Neural progenitor cell (in vitro differentiated cells): ENCODE measurements at places on chromosomes 6 and 20.

GRCh38 chr20:21702553-21703470, 2.7 kb upstream of the PAX1 start:
- peak; percentile 94 for DNase-seq

DNA sequence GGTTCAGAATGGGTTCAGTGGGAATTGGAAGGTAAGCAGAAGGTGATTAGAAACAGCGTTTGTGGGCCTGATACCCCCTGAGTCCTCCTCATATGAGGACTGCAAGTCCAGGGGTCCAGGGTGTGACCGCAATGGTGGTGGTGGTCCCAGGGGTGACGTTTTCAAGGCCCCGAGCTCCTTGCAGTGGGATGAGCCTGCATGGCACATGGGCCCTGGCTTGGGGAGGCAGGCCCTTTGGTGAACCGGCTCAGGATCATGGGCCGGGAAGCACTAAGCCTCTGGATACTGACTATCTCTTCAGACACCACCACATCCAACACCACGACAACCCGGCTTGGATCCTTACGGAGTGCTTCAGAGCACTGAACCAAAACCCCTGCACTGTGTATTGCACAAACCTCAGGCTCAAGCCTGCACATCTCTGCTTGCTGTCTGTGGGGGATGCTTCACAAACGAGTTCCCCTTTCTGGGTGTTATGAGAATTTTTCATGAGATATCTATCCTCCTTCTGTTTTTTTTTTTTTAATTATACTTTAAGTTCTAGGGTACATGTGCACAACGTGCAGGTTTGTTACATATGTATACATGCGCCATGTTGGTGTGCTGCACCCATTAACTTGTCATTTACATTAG, 67.9 kb downstream of the STK35 start:
- no peak for DNase-seq

GRCh38 chr20:58141971-58142842, 86.2 kb downstream of the ANKRD60 start:
- DNase-seq: no peak

DNA sequence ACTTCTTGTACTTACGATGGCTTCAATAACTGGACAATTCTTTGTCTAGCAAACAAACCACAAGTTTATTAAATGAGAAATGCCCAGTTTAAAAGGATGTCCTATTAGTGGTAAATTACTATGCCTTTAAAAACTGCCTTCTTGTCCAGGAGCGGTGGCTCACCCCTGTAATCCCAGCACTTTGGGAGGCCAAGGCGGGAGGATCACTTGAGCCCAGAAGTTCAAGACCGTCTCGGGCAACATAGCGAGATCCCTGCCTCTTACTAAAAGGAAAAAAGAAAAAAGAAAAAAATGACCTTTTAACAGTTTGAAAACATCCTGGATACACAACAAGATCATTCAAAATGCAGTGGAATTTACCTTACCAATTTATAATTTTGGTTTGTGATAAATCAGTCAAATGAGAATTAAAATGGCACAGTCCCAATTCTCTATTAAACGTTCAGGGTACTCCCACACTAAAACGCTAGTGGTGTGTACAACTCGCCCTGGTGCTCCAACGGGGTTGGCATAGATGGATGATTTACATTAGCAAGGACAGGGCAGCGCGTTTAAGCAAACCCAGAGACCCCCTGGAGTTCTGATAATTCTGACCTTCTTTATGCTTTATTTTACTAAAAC, 2.3 kb downstream of the ZBTB2 start:
- DNase-seq: no peak

DNA sequence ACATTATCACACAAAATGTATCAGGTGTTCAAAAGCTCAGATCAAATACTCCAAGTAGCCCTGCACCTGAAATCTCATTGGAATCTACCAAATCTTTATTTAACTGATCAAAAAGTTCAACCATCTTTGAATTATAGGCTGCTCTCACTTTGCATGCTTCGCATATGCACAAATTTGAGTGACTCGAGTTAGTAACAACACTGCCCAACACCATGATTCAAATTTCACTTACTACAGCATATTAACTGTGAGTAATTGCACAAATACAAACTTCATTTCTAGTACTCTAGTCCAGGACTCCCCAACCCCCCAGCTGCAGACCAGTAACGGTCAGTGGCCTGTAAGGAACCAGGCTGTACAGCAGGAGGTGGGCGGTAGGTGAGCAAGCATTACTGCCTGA, 51.1 kb downstream of the WASF1 start:
- no peak for DNase-seq

GRCh38 chr20:39111359-39112177, 149.4 kb downstream of the DHX35 start:
- DNase-seq: no peak

DNA sequence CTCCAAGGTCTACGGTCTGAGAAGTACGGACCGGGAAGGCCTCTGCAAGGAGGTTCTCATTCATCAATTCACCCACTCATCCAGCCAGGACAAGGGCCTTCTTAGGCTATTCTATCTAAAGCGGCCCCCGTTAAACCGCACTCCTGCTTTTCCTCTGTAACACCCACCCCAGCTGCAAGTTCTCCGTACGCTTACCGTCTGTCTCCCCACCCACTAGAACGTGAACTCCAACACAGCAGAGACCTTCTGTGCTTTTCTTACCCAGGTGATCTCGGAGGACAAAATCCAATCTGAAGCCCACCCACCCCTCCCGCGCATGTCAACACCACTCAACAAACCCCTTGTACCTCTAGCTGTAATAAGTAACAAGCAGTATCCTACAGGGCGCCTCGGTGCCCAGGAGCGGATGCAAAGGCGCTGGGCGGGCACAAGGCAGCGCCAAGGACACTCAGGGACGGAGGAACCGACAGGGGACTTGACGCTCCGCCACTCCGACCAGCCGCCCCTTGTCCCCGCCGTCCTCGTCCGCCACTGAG, 351 bp downstream of the AURKA start:
- DNase-seq: no peak

DNA sequence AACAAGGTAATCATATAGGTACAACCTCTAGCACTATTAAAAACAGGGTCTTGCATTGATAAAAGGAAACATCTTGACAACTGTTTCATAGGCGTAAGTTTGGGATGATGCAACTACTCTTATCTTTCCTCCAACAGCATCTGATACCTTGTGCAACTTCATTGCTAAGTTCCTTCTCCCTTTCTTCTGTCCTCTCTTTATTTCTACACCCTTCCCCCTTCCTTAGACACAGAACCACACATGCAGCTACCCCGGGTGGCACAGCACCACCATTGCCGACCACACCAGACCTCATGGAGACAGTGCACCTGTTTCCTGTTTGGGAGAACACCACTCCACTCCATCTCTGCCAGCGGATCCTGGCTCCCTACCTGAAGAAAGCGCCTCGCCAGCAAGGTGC, 14.4 kb downstream of the MYB start:
- DNase-seq: no peak

- DNase-seq: peak; percentile 78
Observed at GRCh38 chr6:16758163-16758975, 2.9 kb downstream of the ATXN1 start.

DNA sequence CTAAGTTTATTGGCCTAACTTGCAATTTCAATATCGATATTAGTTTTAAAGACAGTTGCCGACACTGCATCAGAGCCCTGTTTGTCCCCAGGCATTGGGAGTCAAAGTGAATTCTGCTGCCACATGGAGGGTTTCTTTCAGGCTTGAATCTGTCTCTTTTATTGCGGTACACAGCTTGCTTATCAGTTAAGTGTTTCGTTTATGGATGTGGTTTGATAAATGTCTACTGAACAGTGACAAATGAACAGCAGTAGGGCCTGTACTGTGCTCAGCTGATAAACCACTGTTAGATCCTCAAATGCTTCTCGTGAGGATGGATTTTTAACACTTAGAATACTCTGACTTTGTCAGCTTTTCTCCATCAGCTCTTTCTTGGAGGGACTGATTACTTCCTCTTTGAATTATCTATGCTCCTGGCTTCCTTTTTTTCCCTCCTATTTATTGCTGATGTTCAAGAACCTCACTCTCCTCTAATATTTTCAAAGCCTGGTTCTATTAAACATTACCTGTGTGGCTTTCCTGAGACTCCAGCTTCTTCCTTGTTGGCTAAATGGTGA, 240.8 kb downstream of the PLCB1 start:
- DNase-seq: no peak

- DNase-seq: peak; percentile 73
Observed at GRCh38 chr6:73519926-73520687, 725 bp downstream of the EEF1A1 start.

GRCh38 chr6:141541581-141542324, 591.0 kb upstream of the GJE1 start:
- DNase-seq: no peak

DNA sequence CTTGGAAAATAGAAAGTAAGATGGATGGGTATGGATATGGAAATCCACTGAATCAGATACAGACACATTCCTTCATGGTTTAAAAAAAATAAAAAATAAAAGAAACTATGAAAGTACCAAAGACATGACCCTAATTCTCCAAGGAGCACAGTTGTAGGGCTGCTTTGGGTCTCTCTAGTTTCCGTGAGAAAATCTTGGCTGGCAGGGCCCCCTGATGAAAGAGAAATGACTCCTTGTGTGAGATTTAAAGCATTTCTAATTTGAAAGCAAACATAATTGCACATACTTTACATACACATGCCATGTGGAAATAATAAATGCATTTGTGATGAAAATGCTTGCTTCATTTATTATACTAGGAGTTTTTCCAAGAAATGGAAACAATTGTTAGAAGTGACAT, 593.9 kb upstream of the BTBD3 start:
- no peak for DNase-seq
